Left ventricle myocardium superior (tissue), 1 donor: ENCODE measurements at places on chromosomes 6 and 20.

GRCh38 chr6:21142741-21143140, 450.8 kb upstream of the SOX4 start:
- DNase-seq, result no peak

DNA sequence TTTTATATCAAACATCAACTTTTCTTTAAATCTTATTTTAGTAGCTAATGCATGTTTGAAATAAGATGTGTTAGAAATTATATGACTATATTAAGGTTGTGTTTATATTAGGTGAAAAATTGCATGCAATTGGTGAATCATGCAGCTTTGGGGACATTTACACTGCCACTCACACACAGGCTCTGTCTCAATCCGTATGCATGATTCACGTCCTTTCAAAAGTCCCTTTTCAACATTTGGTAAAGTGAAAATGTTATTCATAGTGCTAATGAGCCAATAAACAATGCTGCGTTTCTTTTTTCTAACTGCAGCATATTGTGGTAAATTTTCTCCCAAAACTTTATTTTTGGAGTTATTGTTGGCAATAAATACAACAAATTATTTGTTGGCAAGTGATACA, 198.0 kb downstream of the FUT9 start:
- DNase-seq, result no peak

DNA sequence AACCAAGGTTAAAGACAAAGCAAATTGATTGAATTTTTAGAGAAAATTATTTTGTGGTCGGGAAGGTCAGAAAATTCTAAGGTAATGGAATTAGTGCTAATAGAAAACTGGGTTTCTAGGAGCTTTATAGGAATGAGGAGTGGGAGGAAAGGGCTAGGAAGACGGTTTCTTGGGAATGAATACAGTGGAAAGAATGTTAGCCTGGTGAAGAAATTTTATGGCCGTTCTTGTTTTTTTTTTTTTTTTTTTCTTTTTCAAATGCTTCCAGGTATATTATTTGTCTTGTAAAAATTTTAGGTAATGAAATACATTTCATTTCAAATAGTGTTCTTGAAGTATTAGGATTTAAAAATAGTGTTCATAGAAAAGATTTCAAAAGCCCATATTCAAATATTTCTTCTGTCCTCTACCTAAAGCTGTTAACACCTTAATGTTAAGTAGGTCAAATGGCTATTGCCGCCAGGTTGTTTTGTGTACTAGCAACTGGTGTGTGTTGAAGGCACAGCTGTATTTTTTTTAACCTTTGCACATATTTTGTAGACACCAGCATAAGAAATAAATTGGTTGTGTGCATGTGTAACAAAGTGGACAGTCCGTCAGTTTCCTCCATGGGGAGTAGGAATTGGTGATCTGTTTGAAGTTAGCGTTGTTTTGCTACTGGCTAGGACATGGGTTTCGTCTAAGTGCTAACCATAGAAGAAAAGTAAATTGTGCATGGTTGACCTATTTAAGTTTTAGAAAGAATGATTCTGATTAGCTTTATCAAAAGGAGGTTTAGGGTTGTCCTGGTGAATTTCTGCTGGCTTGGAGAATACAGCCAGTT, 32.3 kb downstream of the AFDN start:
- DNase-seq, result no peak

GRCh38 chr6:31573239-31574105, 1.4 kb downstream of the LTA start:
- no peak for DNase-seq

DNA sequence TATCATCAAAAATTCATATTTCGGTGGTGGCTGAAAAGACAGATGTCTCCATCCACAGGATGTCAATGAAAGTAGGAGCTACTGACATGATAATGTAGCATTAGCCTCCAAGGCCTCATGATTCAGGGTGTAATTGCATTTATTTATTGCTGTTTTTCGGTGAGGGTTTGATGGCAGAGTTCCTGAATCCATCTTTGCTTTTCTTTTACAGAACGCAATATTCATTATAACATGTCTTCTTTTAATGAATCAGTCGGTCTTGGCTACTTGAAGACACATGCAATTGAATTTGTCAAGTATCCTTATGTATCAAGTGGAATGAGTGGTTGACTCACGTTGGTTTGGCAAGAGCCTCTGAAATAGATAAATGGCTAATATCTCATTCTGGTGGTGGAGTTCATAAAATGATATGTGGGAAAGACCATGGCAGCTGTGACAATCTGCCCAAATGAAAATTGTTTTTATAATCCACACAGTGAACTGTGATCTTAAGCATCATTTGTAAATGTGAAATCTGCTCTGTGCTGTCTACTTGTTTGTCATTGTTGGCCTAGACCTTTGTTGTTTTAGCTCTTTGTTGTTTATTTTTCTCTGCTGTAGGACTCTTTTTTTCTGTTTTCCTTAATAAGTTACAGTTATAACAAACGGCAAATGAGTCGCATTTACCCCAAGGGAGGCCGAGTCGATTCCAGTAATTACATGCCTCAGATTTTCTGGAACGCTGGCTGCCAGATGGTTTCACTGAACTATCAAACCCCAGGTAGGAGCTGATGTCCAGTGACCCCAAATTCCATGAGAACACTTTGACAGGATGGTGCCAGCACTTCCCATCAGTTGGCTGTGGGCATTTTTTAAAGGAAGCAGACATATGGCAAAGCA, 105.7 kb upstream of the LAMP5 start:
- no peak for DNase-seq

- DNase-seq, result no peak
These were observed 5.6 kb downstream of the EEF1A1 start for GRCh38 chr6:73515204-73515655.

DNA sequence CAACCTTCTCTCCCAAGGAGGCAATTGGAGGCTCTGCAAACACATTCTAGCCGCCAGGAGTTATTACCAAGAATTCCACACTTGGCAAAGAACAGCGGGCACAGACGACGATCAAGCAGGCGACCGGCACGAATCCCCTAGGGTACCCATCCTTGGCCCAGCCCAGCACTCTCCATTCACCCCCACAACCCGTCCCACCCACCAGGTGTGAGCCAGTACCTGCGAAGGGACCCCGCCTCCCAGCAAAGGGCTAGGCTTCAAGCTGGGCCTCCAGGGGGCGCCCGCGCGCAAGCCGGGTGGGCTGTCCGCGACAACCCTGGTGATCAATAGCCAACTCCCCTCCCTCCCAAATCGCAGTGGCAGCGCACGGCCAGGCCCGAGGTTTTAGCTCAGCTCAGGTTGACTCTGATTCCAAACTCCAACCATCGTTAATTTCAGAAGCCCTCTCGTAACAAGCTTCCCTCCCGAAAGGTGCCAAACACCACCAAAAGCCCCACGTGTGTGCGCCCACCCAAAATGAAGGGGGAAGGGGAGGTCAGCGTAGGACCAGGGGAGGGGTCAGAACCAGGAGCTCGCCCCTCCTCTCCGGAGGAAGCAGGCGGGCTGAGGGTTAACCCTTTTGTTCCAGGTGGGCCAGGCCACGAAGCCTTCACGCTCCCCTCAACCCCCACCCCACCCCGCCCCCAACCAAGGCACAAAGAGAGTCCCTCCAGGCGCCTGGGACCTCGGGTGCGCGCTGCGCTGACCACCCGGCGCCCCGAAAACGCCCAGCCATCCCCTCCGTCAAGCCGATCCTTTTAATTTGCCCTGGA, 2.1 kb downstream of the SALL4 start:
- peak; percentile 71 for DNase-seq

- peak; percentile 82 for DNase-seq
These were observed 813.0 kb downstream of the DHX35 start for GRCh38 chr20:39775110-39775509.

DNA sequence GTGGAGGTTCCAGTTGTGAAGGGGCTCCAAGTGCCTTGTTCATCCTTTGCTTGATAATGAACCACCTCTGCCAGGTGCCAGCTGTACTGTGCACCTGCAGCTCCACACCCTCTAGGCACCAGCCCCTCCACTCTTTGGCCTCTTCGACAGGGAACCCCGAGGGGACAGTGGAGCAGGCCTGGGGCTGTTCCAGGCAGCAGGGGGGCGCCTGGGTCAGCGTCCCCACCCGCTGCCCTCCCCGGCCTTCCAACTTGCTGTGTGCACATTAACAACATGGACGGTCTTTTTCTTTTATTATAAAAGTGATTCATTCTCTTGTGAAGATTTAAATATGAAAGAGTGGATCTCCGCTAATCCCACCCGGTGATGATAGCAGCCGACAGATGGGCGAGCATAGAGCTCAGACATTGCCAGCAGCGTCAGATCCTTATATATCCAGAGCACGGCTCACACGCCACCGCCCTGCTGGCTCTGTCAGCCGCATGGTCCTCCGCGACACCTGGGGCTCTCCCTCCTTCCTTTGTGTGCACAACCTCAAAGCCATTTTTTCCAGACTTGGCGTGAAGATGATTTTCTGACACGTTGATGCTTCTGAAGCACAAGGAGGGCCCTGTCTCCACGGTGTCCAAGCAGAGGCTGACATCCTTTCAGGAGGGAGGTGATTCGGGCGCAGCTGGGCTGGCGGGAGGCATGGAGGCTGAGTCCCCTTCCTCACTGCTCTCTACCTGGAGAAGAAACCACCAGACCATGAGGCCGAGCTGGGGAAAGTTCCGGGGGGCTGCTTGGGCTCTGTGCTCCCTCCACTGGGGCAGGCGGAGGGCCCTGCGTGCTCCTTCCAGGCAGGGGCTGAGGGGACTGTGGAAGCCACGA, 22.2 kb upstream of the MRGBP start:
- no peak for DNase-seq

DNA sequence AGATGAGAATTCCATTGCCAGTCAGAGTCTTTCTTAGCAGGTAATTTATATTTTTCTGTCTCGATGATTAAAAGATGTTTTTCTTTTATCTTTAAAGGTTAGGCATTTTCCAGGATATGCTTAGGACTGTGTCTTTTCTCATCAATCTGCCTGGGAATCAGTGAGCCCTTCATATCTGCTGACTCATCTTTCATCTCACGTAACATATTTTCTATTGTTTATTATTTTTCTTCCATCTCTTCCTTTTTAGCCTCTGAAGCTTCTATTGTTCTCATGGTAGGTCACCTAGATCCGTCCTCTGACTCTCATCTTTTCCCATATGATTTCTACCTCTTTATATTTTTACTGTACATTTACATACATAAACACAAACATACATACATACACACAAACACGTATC, 8.7 kb downstream of the CCDC28A start:
- DNase-seq, result no peak

GRCh38 chr6:113402544-113402943, 454.6 kb upstream of the MARCKS start:
- DNase-seq, result no peak

- DNase-seq, result no peak
These were observed 35.0 kb upstream of the TENT5A start for GRCh38 chr6:81787313-81788068.

DNA sequence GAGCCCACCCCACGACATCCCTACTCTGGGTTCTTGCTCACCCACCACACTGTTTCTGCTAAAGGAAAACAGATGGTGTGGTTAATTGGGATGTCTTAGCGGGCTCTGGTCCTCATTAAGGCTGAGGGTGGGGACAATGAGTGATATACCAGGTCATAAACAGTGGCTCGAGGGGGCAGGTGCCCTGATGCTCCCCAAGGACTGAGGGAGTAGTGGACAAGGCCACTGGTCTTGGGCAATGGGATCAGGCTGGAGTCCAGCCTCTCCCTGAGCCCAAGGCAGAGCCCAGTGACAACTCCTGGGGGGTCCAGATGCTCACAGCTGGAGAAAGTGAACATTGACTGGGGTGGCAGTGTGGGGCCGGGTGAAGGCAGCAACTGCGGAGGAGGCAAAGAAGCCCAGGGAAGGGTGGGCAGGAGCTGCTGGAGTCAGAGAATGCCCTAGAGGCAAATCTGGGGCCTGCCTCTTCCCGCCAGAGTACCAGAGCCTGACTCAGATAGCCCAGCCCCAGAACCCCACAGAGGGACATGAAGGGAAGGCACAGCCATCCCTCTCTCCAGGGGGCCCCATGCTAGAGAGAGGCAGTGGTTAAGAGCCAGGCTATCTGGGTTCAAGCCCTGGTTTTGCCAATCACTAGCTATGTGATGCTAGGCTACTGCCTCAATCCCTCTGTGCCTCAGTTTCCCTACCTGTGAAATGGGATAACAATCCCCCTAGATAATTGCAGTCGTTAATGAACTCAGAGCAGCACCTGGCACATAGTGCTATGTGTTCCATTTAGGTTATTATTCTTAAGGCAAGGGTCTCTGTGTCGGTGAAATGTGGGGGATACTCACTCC, 72.3 kb downstream of the MRPL14 start:
- peak; percentile 19 for DNase-seq

- no peak for DNase-seq
These were observed 49.3 kb downstream of the LYRM4 start for GRCh38 chr6:5211492-5211891.

- DNase-seq, result no peak
These were observed 40.7 kb downstream of the BFSP1 start for GRCh38 chr20:17490501-17490900.

DNA sequence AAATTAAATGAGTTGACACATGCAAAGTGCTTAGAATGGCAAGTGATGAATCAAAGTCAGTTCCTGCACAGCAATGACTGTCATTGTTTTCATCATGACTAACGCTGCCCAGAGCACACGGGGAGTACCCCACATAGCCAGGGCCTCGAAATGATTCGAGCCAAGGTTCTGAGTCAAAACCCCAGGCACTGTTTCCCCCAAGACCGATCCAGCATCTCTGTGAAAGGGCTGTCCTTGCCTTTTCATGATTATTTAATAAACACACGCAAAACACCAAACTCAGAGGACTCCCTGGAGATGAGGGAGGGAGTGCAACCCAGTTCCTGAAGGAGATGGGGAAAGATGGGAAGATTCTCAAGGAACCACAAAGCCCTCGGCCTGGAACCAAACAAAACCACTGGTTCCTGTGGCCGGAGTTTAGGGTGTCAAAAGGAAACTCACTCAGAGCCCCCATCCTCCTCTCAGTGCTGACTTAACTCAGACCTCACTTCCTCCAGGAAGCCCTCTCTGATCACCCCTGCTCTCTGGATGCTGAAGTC, 3.8 kb downstream of the PREX1 start:
- no peak for DNase-seq

DNA sequence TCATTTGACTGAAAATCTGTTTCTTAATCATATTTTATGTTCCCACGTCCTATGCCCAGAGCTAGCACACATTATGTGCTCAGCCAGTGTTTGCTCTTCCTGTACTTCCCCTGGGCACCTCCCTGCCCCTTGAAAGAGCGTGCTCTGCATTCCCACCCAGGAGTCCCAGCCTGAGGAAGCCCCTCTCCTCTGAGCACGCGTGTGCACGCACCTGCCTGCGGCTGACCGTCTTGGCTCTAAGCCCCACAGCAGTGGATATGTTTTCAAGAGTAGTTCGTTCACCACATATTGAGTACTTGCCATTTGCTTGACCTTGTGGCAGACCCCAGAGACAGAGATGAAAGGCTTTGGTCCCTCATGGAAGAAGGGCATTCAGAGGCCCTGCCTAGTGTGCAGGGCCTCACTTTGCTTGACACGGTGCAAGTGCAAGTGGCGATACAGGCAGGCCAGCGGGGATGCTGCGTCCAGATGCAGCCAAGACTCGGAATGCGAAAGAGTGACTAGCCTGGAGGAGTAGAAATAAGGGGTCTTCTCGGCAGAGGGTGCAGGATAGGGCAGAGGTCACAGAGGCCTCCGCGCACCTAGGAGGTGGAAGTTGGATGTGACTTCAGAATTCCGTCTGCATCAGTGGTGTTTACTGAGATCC, 14.1 kb downstream of the SYNDIG1 start:
- no peak for DNase-seq
